ENCODE measurements at places on chromosomes 16 and 17.

DNA sequence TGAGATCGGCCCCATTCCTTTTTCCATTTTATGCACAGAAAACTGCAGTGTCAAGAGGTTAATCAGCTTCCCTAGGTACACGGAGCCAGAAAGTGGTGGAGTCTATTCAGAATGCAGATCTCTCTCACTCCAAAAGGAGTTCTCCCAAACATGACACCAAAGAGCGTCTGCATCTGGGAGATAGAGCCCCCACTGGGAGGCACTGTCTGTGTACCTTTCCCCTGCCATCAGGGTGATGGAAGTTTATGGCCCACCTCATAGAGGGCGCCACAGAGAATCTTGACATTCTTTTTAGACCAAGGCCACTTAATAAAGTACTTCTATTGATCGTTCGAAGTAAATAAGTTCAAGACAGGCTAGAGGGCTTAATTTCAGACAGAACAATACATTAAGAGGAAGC lies 493.7 kb upstream of the ERCC4 start:
- no peak for DNase-seq

DNA sequence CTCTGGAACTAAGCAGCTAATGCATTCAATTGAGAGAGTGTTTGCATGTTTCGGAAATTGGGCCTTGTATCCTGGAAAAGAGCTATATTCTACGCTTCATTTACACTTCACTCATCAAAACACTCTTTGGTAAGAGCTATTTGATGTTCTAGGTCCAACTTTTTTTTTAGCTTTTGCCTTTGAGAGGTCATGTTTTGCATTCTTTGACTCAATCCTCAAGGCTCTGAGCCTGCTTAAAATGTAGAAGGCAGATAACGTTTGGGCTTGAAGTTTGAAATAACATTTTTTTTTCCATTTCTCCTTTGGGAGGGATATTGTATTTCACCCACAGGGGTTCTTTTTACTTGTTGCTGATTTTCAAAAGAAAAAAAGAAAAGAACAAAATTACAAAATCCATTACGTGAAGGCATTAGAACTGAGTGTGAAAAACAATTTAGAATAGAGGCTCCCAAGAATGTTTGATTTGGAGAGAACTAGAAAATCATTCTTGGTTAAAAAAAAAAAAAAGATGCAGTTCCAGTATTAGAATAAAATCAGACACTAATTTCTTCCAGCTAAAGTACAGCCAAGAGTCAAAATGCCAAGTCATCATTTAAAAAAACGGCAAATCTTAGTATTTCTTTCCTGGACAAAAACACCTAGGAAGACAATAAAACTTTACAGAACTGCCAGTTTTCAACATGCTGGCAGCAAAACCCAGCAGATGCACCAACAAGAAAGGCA lies 268.5 kb downstream of the GRIN2A start:
- no peak for DNase-seq

- DNase-seq, result no peak
Measured at GRCh38 chr16:22671301-22672076, 142.5 kb upstream of the HS3ST2 start.

GRCh38 chr17:78372841-78373240 lies 5.6 kb upstream of the PGS1 start:
- no peak for DNase-seq

- no peak for DNase-seq
Measured at GRCh38 chr16:12337871-12338655, 361.5 kb downstream of the SNX29 start.

- DNase-seq, result no peak
Measured at GRCh38 chr16:14098081-14098480, 27.0 kb downstream of the MRTFB start.

DNA sequence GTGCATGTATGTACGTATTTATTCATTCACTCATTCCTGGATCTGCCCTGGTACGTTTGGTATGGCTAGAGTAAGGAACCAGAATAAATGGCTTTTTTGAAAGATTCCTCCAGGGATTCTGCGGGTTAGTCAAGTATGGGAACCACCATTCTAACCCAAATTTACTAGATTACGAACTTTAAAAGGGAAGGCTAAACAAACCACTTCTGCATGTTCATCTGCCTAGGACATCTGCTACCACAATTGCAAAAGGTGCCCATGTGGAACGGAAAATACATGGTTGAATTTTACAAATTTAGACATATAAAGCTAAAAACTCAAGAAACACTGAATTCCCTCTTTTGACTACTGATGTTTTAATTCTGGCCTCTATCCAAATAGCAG lies 22.1 kb downstream of the CYTH1 start:
- no peak for DNase-seq

GRCh38 chr16:62700426-62701294 lies 664.4 kb upstream of the CDH8 start:
- DNase-seq, result no peak

DNA sequence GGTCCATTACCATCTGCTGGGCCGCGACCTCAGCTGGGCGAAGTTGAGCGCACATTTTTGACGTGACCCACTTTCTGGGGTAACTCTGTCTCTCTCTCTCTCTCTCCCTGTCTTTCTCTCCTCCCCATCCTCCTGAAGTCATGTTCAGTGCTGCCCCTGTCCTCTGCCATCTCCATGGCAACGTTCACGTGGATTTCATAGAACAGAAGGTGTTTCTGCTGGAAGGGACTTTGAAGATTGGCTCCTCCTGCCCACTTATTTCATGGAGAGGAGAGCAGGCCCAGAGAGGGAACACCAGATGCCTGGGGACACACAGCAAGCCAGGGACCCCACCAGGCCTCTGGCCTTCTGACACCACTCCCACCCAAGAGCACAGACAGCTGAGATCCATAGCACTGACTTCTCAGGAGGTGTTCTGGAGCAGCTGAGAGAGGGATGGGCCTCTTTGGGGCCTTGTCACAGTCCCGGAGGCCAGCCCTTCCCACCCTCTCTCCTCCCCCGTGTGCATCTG lies 4.2 kb upstream of the CCNF start:
- DNase-seq, result no peak
